PC-9 (cell line): ENCODE measurements at places on chromosomes 5 and 9. TPM values are rescaled to one million over a fixed set of nuclear protein-coding genes. Genes with fewer than 3 reads are reported as not detected.

The CD274 gene
- total RNA-seq, result 2.3 and 4.4 TPM in 2 replicates

- H3K4me1 ChIP-seq, result peaks cover 30% of the 10 kb centered on the region
- DNase-seq, result no peak
- H3K27ac ChIP-seq, result no peak overlapping the region
- H3K36me3 ChIP-seq, result no peaks in the 10 kb centered on the region
- no peak overlapping the region for H3K4me3 ChIP-seq
Observed at GRCh38 chr5:96149546-96149945, 187.9 kb upstream of the ELL2 start.

The C5orf58 gene
- total RNA-seq, result not detected in 2 replicates

DNA sequence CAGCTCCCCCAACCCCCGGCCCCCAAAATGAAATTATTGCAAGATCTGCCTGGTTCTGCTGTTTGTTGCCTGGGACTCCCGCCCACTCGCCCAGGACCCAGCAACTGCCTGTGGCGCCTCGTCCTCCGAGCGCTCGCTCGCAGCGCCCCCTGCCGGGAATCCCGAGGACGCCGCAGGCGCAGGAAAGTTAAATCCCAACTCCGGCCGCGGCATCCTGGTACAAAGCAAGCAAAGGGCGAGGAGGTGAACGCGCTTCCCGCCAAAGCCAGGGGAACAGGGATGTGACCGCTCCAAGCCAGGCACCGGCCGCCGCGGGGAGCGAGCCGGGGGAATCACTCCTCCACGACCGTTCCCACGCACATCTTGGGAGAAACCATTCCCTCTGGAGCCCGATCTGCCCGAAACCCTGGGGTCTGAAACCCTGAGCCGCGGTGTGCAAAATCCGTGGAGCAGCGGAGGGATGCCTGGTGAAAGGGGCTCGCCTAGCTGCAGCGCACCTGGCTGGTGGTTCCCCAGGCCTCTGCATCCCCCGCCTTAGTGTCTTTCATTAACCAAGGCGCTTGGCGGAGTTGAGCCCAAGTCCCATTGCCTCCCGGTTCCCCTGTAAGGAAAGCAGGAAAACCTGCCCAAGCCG, 1.3 kb downstream of the SEMA5A start:
- H3K4me1 ChIP-seq, result peaks cover 22% of the 10 kb centered on the region
- no peak overlapping the region for H3K27ac ChIP-seq
- peak overlapping the region; percentile 80 for H3K4me3 ChIP-seq
- DNase-seq, result peak; percentile 75

GRCh38 chr5:106780355-106780754, 890.4 kb downstream of the EFNA5 start:
- no peak overlapping the region for H3K27ac ChIP-seq
- no peaks in the 10 kb centered on the region for H3K4me1 ChIP-seq
- DNase-seq, result peak; percentile 9
- no peaks in the 10 kb centered on the region for H3K27me3 ChIP-seq
- H3K4me3 ChIP-seq, result no peak overlapping the region

GRCh38 chr9:73038613-73039012, 85.8 kb upstream of the ALDH1A1 start:
- no peaks in the 10 kb centered on the region for H3K36me3 ChIP-seq
- H3K27me3 ChIP-seq, result no peaks in the 10 kb centered on the region
- peaks cover 30% of the 10 kb centered on the region for H3K4me1 ChIP-seq
- no peak overlapping the region for H3K27ac ChIP-seq
- DNase-seq, result peak; percentile 57

DNA sequence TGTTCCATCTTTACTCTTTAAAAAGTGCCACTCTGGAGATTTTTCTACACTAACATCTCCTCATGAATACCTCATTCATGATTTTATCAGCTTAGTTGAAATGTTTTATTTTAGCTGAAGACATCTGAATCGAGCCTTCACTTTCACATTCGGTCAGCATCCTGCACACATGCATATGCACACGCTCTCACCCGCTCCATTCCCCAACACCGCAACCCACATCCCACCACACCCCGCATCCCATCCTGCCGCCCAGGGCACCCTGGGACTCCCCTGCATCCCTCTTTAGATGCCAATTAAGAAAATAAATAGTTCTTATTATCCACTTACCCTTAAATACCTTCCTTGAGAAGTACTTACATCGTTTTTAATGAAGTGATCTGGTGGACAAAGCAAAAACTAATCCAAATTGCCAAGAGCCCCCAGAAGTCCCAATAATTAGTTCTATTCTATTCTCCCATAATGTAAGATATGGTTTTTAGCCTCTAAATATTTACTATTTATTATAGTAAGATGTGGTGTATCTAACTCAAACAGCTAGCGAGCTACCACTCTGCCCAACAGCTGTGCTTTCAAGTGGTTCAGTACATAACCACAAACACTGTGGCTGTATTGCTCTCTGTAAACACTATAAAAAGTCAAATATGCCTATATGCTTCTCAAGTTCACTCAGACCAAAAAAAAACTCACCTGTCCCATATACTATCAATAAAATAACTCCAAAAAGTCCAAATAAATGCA, 38.2 kb downstream of the GZMK start:
- no peak for DNase-seq
- H3K4me3 ChIP-seq, result no peak overlapping the region
- H3K36me3 ChIP-seq, result no peaks in the 10 kb centered on the region
- H3K27me3 ChIP-seq, result 0 out of 2 replicates have a peak, but pooled peaks cover 7% of the 10 kb centered on the region
- no peaks in the 10 kb centered on the region for H3K4me1 ChIP-seq
